ENCODE measurements at places on chromosomes 3 and 15.

- no peak for DNase-seq
These were observed 52.6 kb downstream of the ARNT2 start for GRCh38 chr15:80456517-80457492.

GRCh38 chr3:182148360-182148759 lies 436.6 kb downstream of the SOX2 start:
- DNase-seq = no peak

DNA sequence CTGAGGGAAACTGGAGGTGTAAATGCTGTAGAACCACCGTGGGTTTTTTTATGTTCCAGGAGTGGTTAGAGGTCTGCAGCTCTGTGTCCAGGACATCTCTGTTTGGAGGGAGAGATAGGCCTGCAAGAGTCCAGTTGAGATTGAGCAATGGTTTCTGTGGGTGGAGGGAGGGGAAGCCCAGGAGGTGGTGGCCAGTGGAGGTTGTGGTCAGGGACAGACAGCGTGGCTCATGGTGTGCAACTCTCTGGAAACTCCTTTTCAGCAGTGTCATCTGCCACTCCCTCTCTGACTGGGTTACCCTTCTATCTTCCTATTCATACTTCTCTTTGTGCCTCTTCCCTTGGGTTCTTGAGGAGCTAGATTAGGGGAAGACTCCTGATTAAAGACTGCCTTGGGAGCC lies 9.6 kb downstream of the XCR1 start:
- DNase-seq = no peak

- DNase-seq = no peak
These were observed 41.1 kb upstream of the AP3B2 start for GRCh38 chr15:82750831-82751180.

DNA sequence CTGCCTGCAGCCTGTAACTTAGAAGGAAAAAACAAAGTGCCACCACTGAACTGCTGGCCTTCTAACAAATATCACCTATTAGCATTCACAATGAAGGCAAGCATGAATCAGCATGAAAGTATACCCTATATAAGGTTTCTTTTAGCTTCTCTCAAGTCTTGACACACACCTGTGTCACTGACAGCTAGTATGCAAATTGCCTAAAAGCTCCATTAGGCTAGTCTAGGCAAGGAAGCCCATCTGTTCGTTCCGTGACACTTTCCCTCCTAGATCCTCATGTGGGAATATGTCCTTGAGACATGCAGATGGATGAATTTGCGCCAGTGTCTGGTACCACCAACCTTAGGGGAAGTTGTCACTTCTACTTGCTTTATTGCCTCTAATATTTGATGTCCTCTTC lies 129.3 kb downstream of the RBMS3 start:
- no peak for DNase-seq

Measured in neuronal stem cell (in vitro differentiated cells).